Prostate gland (tissue), 2 donors: ENCODE measurements at places on chromosomes 12 and 14.
A peak's percentile ranks its signal among the peaks of the same experiment; 100 is the strongest.

DNA sequence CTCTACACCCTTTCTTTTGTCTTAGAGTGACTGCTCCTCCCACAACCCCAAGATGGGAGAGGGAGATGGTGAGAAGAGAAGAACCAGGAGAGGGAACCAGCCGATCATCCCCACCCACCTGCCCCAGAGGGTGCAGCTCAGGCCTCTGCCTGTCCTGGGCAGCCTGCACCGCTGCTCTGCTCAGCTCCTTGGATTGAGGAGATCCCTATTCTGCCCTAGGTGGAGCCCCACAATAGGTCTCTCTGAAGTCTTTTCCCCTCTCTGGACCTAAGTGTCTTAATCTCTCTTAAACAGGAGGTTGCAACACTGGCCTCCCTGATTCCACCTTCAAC, 2.2 kb downstream of the ANKRD33 start:
- no peaks in the 10 kb centered on the region for H3K27me3 ChIP-seq
- H3K36me3 ChIP-seq: no peaks in the 10 kb centered on the region
- no peak overlapping the region for H3K4me3 ChIP-seq
- H3K27ac ChIP-seq: no peak overlapping the region
- no peak for DNase-seq
- H3K4me1 ChIP-seq: no peaks in the 10 kb centered on the region

DNA sequence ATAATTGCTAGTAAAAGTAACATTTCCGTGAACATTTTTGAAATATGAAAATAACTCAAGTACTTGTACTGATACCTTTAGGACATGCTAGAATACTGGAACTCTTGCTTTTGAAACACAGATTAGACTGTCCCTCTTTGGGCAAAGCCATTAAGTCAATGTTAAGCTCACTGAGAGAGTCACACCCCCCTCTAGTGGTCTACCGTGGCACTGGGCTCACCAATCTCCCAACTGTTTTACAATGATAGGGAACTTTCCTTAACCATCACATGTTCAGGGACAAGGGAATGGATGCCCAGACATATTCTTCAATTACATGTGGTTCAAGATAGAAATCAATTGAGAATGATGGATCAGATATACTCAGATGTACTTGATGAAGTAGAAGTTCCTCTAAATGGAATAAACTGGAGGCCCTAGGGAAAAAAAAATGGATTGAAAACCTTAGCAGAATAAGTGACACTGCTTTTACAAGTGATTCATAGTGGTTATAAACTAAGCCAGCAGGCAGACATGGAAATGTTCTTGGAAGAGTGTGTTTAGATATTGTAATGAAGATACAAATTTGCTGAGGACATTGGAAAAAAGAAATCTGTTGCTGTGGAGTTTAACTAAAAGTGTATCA, 17.8 kb downstream of the NANOG start:
- H3K4me3 ChIP-seq: no peak overlapping the region
- H3K4me1 ChIP-seq: no peaks in the 10 kb centered on the region
- no peak overlapping the region for H3K27ac ChIP-seq
- H3K27me3 ChIP-seq: no peaks in the 10 kb centered on the region
- peak; percentile 15 for DNase-seq
- H3K36me3 ChIP-seq: no peaks in the 10 kb centered on the region

GRCh38 chr12:42969355-42969754, 379.8 kb upstream of the PRICKLE1 start:
- no peak overlapping the region for H3K27ac ChIP-seq
- no peaks in the 10 kb centered on the region for H3K27me3 ChIP-seq
- no peaks in the 10 kb centered on the region for H3K4me1 ChIP-seq
- no peaks in the 10 kb centered on the region for H3K36me3 ChIP-seq
- DNase-seq: no peak

DNA sequence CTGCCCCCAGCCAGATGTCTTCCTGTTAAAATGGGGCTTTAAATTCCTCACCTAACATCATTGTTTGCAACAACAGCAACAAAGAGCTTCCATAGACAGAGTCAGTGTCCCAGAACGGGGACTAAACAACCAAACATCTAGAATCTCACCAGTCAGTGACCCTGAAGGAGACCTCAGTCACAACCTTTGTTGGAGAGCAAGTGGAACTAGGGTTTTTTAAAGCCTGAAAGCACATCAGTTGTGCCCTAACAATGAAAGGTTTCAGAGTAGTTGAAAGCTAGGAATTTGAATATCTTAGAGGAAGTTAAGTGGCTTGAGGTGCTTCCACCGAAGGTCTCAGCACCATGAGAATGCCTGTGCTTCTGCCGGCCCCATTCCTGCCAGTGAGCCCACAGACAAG, 5.0 kb upstream of the ALDH2 start:
- peaks cover 16% of the 10 kb centered on the region for H3K4me1 ChIP-seq
- no peak overlapping the region for H3K27ac ChIP-seq
- no peak for DNase-seq
- no peaks in the 10 kb centered on the region for H3K27me3 ChIP-seq

DNA sequence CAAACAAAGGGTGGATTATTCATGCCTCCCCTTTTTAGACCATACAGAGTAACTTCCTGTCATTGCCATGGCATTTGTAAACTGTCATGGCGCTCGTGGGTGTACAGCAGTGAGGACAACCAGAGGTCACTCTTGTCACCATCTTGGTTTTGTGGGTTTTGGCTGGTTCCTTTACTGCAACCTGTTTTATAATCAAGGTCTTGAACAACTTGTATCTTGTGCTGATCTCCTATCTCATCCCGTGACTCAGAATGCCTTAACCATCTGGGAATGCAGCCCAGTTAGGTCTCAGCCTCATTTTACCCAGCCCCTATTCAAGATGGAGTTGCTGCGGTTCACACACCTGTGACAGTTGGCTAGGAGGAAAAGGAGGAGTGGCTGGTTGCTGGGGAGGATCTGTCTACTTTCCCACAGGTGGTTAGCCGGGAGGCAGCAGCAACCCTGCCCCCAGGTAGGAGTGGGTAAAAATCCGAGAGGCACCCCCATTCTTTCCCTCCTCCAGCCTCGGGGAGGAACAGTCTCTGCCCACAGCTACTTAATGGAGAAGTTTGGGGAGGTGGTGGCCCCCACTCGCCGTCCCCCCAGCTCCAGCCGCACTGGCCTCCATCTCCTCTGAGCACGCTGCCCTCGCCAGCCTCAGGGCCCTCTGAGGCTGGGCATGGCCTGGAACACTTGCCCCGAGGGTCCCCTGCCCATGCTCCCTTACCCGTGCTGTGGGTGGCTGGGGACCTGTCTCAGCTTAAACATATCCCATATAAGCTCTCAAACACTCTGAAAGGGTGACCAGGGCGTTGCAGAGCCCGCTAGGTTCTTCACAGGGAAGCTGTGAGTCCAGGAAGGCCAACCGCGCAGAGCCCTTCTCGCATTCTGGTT, 41.7 kb downstream of the SMIM41 start:
- H3K36me3 ChIP-seq: no peaks in the 10 kb centered on the region
- no peaks in the 10 kb centered on the region for H3K27me3 ChIP-seq
- no peak for DNase-seq
- H3K4me1 ChIP-seq: peaks cover 20% of the 10 kb centered on the region

- H3K36me3 ChIP-seq: no peaks in the 10 kb centered on the region
- H3K4me3 ChIP-seq: no peak overlapping the region
- H3K27ac ChIP-seq: no peak overlapping the region
- no peaks in the 10 kb centered on the region for H3K27me3 ChIP-seq
- no peaks in the 10 kb centered on the region for H3K4me1 ChIP-seq
Measured at GRCh38 chr12:67803278-67803993, 154.9 kb downstream of the DYRK2 start.

DNA sequence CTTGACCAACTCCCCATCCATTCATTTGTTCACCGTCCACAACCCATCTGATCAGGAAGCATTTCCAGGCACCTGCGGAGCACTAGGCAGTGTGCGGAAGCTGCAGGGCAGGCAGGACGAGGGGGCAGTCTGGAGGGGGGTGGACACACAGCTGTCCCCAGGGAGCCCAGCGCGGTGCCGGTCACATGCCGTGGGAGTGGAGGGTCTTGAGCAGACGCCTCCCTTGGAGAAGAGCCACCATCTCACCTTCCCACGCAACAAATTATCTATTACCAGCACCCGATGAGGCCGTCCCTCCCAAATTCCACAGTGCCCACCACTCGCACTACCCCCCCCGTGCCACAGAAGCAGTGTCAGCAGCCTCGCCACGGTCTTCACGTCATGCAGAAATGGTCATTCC, 10.8 kb downstream of the DLK1 start:
- no peak for DNase-seq
- H3K27me3 ChIP-seq: peaks cover 3% of the 10 kb centered on the region
- H3K4me3 ChIP-seq: no peak overlapping the region
- H3K27ac ChIP-seq: no peak overlapping the region
- no peaks in the 10 kb centered on the region for H3K36me3 ChIP-seq
- H3K4me1 ChIP-seq: no peaks in the 10 kb centered on the region

DNA sequence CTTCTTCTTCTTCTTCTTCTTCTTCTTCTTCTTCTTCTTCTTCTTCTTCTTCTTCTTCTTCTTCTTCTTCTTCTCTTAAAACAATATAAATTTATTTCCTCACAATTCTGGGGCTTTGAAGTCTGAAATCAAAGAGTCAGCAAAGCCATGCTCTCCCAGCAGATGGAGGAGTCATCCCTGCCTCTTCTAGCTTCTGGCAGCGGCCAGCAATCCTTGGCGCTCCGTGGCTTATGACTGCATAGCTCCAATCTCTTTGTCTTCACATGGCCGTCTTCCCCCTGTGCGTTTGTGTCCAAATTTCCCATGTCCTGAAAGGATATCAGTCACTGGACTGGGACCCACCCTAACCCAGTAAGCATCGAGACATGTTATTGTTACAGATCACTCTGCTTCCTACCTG, 22.9 kb downstream of the KCNA1 start:
- no peak overlapping the region for H3K27ac ChIP-seq
- no peak for DNase-seq
- H3K4me1 ChIP-seq: no peaks in the 10 kb centered on the region
- H3K4me3 ChIP-seq: no peak overlapping the region
- H3K27me3 ChIP-seq: no peaks in the 10 kb centered on the region

DNA sequence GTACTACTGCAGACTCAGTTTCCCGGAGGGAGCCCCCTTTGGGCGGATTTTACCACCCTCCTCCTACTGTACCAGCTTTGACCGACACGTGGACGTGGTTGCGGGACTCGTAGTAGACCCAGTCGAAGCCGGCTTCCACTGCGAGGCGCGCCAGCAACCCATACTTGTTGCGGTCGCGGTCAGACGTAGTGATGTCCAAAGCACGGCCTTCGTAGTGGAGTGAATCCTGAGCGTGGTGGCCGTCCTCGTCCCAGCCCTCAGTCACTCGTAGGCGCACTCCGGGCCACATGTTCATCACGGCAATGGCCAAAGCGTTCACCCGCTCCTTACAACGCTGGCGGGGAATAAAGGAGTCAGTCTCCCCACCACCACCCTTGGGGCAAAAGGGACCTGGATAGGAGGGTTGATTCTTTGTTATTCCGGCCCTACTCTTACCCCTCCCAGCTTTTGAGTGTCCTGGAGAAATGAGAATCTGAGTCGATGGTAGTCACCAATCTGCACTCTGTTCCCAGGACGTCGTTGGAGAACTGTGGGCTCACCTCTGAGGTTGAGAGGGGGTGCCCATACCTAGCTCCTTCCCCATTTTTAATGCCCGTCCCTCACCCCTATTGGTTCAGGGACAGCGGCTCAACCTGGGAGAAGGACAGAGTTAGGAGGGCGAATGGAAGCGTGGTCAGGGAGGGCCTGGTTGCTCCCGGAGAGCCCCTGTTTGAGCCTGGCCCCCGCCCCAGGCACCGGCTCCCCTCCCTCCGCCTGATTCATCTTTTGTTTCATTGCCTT, 3.4 kb downstream of the DHH start:
- peaks cover 5% of the 10 kb centered on the region for H3K4me1 ChIP-seq
- peaks cover 27% of the 10 kb centered on the region for H3K27me3 ChIP-seq
- no peak overlapping the region for H3K27ac ChIP-seq
- H3K4me3 ChIP-seq: no peak overlapping the region

GRCh38 chr12:6943722-6944380, at the start of the genes C12orf57 and RNU7-1:
C12orf57 (plus strand) TSS chr12:6944022; CDS start chr12:6944122, 100 bp downstream.
RNU7-1 (plus strand) TSS chr12:6943816.
- DNase-seq: peak; percentile 52
- H3K4me3 ChIP-seq: peak within 1 kb of the TSS; percentile 58
- peaks cover 18% of the 10 kb centered on the region for H3K4me1 ChIP-seq
- peak within 1 kb of the TSS; percentile 94 for H3K27ac ChIP-seq
- no peaks in the 10 kb centered on the region for H3K27me3 ChIP-seq

GRCh38 chr14:65476273-65476941, 63.9 kb downstream of the FUT8 start:
- no peaks in the 10 kb centered on the region for H3K4me1 ChIP-seq
- H3K27ac ChIP-seq: no peak overlapping the region
- H3K36me3 ChIP-seq: no peaks in the 10 kb centered on the region
- no peak overlapping the region for H3K4me3 ChIP-seq
- no peaks in the 10 kb centered on the region for H3K27me3 ChIP-seq
- DNase-seq: no peak

- H3K27me3 ChIP-seq: no peaks in the 10 kb centered on the region
- no peak overlapping the region for H3K27ac ChIP-seq
- no peaks in the 10 kb centered on the region for H3K36me3 ChIP-seq
Measured at GRCh38 chr12:14824012-14824634, 10.1 kb upstream of the SMCO3 start.

GRCh38 chr12:130860311-130860710, 11.6 kb upstream of the RAN start:
- H3K4me3 ChIP-seq: no peak overlapping the region
- no peaks in the 10 kb centered on the region for H3K27me3 ChIP-seq
- H3K4me1 ChIP-seq: no peaks in the 10 kb centered on the region
- no peak for DNase-seq

DNA sequence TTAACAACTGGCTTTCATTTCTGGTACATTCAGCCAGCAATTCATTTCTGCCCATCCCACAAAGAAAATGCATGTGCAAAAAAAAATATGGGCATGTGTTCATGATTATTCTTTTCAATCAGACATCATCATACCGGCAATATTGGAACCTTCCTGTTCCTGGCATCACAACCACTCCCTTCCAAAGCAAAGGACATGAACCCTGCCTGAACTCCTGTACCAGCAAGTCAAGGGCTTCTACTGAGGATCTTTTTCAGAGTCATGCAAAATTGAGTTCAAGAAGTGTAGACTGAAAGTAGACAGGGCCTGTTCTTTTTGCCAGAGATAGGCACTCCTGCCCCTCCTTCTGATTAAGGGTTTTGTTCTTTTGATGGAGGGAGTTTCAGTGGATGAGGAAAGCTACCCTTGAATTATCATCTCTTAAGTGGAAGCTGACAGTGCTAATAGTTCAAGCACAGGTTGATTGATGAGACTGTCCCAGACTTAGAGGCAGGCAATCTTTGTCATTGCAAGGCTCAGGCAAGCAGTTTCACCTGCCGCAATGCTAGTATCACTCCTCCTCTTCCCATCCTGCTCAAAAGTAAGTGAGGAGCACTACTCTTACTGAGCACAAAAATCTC, 22.3 kb upstream of the DIO2 start:
- no peak overlapping the region for H3K4me3 ChIP-seq
- DNase-seq: no peak
- no peaks in the 10 kb centered on the region for H3K4me1 ChIP-seq
- no peak overlapping the region for H3K27ac ChIP-seq
- no peaks in the 10 kb centered on the region for H3K36me3 ChIP-seq
- no peaks in the 10 kb centered on the region for H3K27me3 ChIP-seq

DNA sequence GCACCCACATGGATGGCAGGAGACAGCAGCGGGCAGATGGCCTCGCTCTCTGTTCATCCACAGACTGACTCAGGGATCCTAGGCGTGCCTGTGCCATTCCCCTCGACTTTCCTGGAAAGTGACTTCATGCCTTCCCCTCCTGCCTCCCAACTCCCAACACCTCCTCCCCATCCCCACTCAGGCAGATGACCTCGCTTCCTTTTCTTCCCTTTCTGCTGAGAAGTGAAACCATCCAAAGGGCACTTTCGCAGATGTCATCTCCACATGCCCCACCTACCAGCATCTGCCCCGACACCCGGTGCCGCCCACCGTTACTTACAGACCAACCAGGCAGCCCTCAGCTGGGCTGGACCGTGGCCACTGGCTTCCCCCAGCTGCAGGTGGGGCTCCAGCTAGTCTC, 29.6 kb downstream of the BEGAIN start:
- H3K36me3 ChIP-seq: no peaks in the 10 kb centered on the region
- H3K27ac ChIP-seq: no peak overlapping the region
- no peaks in the 10 kb centered on the region for H3K27me3 ChIP-seq
- no peak overlapping the region for H3K4me3 ChIP-seq
